Cortex of kidney (tissue), 1 donor: ENCODE measurements at places on chromosomes 1 and 21.

DNA sequence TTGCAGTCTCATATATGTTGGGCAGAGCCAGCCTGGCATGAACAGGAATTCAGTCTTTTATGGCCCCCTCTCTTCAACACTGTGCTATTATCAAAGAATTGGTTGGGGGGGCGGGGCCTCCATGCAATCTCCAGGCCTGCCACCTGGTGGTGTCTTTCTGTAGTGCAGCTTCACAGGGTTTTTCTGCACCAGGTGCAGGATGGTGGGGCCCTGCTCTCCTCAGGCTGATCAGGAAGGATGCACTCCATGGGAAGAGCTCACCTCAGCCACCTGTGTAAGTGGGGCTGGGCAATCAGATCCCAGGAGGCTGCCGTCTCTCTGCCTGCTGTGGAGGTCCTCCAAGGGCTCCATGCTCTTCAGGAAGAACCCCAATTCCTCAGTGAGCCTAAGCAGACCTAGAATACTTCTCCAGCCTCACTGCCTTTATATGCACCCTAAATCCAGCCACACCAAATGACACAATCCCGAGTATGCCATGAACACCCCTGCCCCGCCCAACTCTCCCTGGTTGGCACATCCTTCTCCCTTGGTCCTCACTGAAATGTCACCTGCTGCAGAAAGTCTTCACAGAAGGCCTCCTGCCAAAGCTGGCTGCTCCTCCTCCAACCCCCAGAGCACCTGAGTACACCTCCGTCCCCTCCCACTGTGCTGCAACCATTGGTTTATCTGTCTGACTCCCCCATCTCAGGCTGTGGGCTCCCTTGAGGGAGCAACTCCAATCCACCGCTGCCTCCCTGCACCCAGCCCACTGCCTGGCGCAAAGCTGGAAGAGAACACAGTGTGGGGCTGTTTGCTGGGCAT is 16.5 kb downstream of the STK40 start:
- DNase-seq: no peak

DNA sequence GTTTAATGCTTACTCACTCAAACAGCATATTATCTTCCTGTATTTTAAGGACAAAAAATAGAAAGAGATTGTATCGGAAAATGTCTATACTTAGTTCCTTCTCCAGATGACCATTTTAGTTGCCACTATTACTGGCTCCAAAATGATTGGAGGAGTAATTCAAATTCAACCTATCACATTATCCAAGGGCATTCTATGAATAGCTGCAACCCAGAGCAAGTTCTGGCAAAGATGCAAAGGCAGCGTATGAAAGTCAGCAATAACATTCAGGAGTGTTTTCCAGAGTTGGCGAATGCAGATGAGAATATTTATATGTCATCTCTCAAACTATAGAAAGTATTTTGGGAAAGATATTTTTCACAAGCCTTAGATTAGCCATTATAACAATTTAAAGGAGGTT is 389.8 kb upstream of the ADGRL2 start:
- DNase-seq: no peak

- no peak for DNase-seq
Observed at GRCh38 chr1:220170836-220171526, 77.0 kb downstream of the IARS2 start.

GRCh38 chr1:191320062-191320461 is 838.2 kb upstream of the RGS18 start:
- no peak for DNase-seq

- no peak for DNase-seq
Observed at GRCh38 chr21:31345136-31345535, 1.1 kb upstream of the TIAM1 start.

DNA sequence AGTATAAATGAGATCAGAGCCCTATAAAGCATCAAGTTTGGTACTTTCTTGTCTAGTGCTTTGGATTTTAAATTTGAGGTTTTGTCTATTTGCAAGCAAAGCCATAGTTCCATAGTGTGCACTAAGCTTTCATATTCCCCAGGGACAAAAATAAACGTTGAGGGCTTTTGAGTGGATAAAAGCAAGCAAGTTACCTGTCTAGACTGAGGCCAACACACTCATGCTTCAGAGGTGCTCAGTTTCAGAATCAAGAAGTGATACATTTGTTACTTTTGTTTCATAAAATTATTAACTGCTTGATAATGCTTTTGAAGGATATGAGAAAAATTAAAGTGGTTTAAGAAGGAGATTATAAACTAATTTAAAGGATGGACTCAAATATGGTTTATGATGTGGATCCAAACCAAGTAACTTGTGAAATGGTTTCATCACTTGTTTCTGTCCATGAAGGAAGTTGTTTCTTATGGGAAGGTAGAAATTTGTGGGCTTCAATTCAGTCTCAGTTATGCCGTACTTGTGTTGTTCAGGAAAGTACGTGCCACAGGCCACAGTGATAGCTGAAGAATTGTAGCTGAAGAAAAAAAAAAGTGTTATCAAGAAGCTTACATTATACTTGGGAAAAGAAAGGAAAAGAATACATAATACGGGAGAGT is 71.2 kb downstream of the CHRM3 start:
- DNase-seq: no peak

GRCh38 chr1:76298399-76298798 is 223.9 kb downstream of the ST6GALNAC3 start:
- no peak for DNase-seq

DNA sequence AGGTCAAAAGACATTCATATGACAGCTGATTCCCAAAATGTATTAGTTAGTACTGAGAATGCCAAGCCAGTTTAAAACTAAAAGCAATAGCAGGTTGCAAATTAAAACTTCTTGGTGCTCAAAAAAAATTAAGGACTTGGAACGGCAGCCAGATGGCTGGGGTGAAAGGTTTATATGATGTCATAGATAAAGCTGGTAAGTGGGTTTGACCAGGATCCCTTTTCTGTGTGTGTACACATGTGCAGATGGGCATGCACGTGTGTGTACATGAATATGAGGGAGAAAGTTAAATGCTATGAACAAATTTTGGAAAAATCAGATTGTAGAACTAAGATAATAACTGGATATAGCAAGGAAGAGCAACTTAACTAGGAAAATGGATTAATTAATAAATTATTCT is 39.1 kb upstream of the DPH5 start:
- DNase-seq: no peak

DNA sequence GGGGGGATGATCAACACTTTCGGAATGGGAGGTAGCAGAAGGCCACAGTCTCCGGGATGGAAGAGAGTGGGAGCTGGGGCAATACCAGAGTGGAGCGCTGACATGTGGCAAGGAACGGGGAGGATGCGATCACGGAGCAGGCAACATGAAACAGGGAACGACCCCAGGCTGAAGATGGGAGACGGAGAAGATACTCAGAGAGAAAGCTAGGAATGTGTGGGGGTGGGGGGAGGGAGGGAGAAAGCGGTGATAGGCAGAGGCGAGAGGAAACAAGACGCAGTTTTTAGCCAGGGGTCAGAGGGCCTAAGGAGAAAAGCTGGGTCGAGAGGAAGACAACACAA is 577 bp downstream of the RAB3GAP2 start:
- DNase-seq: no peak

DNA sequence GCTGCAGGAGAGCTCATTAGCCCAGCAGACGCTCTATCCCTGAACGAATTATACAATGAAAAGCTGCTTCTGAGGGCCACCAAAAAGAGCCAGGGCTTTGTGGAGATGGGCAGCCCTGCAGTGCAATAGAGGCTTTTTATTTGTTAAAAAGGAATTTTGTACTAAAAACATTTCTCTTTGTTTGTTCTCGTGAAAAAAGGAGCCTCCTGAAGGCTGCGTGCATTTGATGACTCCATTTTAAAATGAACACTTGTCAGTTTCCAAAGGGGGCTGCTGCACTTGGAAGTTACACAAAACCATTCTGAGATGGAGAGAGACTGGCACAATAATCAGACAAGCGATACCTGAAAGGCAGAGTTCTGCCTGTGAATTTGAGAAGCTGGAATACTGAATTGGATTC is 202.8 kb downstream of the NTNG1 start:
- no peak for DNase-seq
